ENCODE measurements at places on chromosomes 4 and X. TPM values are rescaled to one million over a fixed set of nuclear protein-coding genes. Genes with fewer than 3 reads are reported as not detected.

Gene CDKL5
- total RNA-seq: 4.0 TPM

Gene ADH1A
- not detected for total RNA-seq

Gene DDX53
- total RNA-seq: not detected

GRCh38 chr4:150421612-150422011, 160.3 kb upstream of the MAB21L2 start:
- DNase-seq: no peak

GRCh38 chr4:124032035-124032434, 635.4 kb downstream of the SPRY1 start:
- no peak for DNase-seq

GRCh38 chrX:108399418-108400165, 38.6 kb downstream of the COL4A6 start:
- DNase-seq: peak; percentile 60

DNA sequence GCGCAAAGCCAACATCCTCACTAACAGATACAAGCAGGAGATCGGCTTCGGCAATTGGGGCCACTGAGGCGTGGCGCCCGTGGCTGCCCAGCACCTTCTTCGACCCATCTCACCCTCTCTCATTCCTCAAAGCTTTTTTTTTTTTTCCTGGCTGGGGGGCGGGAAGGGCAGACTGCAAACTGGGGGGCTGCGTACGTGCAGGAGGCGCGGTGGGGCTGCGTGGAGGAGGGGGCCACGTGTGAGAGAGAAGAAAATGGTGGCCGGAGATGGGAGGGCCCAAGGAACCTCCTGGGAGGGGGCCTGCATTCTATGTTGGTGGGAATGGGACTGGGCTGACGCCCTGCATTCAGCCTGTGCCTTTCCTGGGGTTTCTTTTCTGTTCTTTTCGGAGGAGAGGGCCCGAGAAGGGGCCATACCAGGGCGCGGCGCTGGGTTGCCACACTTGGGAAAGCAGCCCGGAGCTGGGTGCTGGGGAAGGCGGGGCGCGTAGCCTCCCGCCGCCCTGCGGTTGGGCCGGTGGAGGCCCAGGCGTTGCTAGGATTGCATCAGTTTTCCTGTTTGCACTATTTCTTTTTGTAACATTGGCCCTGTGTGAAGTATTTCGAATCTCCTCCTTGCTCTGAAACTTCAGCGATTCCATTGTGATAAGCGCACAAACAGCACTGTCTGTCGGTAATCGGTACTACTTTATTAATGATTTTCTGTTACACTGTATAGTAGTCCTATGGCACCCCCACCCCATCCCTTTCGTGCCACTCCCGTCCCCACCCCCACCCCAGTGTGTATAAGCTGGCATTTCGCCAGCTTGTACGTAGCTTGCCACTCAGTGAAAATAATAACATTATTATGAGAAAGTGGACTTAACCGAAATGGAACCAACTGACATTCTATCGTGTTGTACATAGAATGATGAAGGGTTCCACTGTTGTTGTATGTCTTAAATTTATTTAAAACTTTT, 4.5 kb downstream of the MID1IP1 start:
- DNase-seq: peak; percentile 62

DNA sequence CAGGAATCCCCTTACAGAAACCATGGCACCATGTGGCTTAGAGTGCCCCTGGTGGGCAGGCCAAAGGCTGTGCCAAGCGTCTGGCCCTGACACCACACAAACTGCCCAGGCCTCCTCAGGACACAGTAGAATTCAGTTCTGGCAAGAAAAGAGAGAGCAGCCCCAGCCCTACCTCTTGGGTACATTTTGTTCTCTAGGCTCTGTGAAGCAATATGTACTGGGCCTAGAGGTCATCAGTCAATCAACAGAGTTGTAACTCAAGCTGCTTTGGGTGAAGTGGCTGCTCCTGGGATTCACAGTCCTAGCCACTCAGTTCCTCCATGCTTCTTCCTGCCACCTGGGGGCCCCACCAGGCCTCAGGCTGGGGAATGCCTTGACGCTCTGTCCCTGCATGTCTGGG, 158.1 kb upstream of the MAMLD1 start:
- DNase-seq: peak; percentile 72
